ENCODE measurements at places on chromosomes 11 and 22.

GRCh38 chr22:24088816-24089215, 77.7 kb downstream of the CABIN1 start:
- no peak for DNase-seq

DNA sequence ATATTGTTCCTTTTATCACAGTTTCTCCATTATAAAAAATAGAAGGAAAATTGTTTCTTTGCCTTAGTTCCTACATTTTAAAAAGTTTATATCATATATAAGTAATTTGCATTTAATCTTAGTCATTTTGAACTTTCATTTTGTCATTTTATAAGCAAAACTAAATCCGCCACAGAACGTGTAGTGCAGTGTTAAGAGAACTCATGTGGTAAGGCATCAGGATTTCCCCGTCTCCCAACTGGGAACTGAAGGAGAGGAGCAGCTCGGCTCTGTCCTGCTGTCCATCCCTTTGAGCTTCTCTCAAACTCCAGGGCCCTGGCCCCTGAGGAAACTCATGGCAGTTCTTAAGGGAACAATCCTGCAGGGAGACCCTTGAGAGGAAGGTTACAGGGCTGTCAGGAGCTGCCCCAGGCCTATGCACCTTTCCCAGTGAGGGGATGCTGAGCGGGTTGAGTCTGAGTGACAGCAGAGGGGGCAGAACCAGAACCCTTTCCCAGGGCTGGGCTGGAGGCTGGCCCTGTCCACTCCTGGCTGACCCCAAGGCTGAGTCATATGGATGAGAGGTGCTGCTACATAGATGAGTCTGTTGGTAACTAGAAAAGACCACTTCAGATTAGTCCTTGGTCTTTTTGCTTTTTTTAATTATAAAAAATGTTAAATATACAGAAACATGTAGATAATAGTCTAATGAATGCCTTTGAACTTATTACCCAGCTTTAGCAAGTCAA, 333.1 kb downstream of the TBC1D22A start:
- DNase-seq: no peak

- no peak for DNase-seq
Observed at GRCh38 chr11:112785719-112786118, 175.5 kb upstream of the NCAM1 start.

- DNase-seq: no peak
Observed at GRCh38 chr11:35938231-35938630, 5.6 kb upstream of the LDLRAD3 start.

DNA sequence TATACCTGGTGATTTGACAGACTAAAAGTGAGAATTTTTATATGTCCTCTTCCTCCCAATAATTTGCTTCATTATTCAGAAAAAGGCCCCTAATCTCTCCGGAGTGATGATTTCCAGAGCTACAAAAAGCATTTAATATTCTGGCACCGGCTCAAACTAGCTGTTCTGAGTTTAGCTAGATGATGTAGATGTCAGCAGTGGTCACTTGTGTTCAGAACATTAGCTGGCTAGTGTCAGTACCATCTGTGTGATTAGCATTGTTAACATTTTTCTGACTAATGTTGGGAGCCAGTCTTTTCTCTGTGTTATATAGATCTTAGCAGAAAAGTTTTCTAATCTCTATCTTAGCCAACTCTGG, 68.7 kb upstream of the RRM1 start:
- DNase-seq: no peak

DNA sequence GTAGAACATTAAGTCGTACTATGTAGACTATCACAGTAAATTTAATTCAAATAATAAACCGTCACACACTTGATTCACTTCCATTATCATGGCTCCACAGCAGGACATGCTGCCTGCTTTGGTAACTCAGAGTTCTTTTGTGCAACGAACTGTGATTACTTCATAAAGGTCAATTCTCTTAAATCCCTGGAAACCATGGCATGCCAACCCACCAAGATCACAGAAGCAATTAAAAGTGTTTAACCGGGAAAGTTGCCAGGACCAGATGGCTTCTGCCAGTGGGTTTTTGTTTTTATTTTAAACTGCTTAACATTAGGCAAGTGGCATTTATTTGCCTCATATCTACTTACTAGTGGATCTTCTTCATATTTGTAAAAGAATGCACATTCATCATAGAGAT, 1162.1 kb downstream of the DLG2 start:
- DNase-seq: no peak

DNA sequence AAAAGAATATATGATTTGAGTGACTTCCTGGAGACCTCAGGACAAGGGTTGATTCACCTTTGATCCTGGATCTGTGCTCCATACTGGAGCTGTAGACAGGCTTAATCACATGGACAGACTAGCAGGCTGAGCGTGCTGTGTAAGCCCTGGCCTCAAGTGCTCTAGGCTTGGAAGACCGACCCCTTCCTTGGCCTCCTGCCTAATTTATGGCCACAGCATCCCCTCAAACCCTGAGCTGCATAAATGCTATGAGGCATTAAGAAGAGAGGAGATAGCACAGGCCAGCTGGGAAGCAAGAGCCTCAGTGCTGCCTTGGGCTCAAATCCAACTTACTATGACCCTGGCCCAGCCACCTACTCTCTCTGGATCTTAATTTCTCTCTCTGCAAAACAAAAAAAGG, 385.1 kb downstream of the BUD13 start:
- no peak for DNase-seq

- DNase-seq: no peak
Observed at GRCh38 chr11:105456950-105457349, 152.9 kb upstream of the GRIA4 start.

DNA sequence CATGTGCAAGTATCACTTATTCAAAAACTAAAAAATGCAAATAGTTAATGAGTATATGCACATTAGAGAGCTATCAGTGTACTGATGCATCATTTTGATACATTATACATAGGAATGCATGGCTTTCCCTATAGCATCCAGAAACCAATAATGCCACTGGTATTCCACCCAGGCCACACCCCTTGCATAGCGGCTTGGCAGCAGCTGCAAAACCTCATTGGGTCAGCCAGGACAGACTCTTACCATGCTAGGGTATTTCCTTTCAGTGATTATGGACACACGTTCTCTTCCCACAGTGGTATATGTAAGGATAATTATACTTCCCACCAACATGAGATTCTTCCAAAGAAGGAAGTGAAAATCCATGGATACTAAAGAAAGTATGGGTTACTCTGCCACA, 145.9 kb upstream of the PITPNB start:
- DNase-seq: no peak
